CD4-positive, alpha-beta T cell treated with Interleukin-15 for 1 hour (primary cell): ENCODE measurements at places on chromosomes 2 and 18.

DNA sequence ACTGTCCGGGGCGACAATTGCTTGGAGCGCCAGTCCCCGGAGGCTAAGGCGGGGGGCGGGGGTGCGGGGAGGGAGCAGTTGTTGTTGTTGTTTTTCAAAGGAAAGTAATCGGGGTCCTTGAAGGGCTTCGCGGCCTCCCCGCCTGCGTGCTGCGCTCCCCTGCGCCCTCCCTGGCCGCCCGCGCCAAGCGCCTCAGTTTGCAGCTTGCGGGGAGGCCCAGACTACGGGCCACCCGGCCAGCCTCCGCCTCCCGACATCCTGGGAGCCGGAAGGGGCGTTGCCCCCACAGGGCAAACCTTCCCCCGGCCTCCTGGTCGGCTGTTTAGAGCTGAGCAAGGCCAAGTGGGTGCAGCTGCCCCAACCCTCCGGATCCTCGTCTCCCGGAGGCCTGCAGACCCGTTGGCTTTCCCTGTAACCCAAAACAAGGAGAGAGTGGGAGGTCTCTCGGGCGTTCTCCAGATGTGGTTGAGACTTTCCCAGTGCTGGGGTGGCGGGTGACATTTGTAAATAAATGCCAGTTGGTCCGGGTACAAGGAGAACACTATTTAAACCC is 3.7 kb upstream of the SIX3 start:
- no peak for DNase-seq

DNA sequence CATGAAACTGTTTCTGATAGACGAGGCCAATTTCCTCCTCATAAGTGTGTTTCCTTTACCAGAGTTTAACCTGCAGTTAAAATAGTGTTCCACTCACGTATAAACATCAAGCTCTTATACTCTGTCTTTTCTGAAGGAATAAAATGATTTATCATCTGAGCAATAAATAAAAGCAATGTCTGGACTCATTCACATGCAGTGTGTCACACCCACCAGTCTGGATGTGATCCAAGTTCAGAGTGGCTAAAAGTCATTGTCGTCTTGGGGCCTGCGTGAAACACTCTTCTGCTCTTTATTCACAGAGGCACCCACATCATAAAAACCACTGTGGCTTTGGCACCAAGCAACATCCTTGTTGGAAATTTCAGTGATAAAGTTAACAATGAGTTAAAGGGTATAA is 19.5 kb upstream of the SLC9A4 start:
- DNase-seq: no peak

- no peak for DNase-seq
Observed at GRCh38 chr2:3170792-3171455, 206.7 kb downstream of the EIPR1 start.

- DNase-seq: no peak
Observed at GRCh38 chr2:7697052-7697451, 779.8 kb downstream of the RNF144A start.

DNA sequence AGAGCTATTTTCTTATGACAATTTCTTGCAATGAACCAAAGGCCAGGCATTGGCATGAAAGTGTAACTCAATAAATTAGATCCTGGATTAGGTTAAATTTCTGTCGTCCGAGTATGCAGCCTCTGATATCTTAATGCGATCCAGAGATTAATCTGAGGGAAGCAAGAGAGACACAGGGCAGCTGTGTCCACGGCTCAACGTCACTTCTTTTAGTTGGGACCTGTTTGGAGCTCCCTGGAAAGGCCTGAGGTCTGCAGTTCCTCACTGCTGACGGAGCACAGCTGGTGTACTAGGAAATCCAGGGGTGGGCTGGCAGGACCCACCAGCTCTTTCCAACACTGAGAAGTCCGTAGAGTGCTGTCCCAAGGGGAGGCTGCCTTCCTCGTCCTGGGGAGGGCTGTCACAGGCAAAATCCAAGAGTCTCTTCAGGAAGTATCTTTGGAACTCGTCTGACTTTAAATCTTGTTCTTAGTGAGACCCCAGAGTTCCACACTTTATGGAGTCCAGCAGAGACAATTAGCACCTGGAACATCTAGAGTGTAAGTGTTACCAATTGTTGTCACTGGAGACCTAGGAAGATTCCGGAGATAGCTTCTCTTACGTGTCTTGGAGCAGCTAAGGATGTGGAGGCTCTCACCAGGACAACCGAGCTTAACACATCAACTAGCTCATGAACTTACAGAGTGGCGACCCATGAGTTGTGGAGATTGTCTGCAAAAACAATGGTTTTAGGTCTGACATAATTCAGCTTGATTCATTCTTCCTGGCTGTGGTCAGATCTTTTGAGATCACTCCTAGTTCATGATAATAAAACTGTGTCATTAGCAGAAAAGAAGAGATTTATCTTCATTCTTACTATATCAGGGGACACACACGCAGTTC is 173.7 kb downstream of the ACKR3 start:
- DNase-seq: no peak
